ENCODE measurements at places on chromosomes 5 and 9.

DNA sequence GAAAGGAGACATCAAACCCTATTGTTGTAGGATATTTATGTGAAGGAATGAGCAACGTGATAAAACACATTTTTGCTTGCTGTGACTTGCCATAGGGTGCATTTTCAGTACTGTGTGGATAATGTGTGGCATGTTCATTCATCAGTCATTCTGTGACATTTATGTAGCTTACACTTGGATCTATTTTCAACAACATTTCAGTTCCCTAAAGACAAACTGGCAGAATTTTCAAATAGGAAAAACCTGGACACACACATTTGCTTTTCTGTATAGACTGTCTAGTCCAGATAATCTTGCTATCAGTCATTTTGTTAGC lies 127.7 kb downstream of the TMC1 start:
- DNase-seq, result no peak

- DNase-seq, result no peak
Observed at GRCh38 chr9:111005746-111006470, 32.4 kb downstream of the LPAR1 start.

GRCh38 chr9:112535811-112536210 lies 49.2 kb downstream of the KIAA1958 start:
- no peak for DNase-seq

- DNase-seq, result no peak
Observed at GRCh38 chr5:144249755-144250464, 79.2 kb downstream of the KCTD16 start.

- no peak for DNase-seq
Observed at GRCh38 chr5:53819482-53819881, 259.0 kb downstream of the NDUFS4 start.

DNA sequence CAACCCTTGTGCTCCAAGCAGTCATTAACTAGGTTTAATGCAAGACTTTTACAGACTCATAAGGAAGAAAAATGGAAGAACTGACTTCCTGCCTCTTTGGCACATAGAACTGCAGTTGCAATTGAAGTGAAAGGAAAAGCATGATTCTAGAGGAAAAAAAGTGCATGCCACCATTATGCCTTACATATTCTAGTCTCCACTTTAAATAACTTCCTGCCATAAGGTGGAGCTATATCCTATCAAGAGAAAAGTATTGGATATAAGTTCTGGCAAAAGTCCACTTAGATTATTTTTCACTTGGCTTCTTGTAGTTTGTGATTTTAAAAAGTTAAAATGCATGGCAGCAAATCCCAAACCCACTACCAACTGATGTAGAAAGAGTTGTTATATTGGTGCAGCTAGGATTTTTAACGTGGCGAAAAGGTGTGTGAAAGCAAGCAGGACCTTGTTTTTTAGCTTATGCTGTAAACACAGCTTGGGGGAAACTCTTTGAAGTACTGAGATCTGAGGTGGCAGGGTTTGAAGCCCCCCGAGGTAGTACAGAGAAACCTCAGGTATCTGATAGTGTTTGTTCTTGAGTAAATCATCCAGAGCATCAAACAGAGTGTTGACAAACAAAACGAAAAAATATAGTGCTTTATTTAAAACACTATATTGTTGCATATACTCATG lies 117.9 kb downstream of the ANXA1 start:
- DNase-seq, result peak; percentile 72

DNA sequence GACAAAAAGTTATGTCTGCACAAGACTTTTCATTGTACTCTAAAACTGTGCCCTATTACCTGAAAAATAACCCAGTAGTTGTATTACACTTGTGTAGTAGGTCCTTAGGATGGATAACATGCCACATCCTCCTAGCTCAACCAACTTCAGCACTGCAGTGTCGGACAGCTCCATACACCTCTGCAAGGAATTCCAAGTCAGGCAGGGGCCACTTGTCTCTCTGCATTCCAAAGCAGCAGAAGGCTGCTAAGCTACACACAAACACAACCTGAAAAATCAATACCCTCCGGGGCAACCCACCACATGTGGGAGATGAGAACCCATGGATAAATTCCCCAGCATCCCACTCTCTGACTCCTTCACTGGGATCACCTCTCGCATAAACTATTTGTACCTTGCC lies 50.2 kb downstream of the MED10 start:
- DNase-seq, result peak; percentile 40

DNA sequence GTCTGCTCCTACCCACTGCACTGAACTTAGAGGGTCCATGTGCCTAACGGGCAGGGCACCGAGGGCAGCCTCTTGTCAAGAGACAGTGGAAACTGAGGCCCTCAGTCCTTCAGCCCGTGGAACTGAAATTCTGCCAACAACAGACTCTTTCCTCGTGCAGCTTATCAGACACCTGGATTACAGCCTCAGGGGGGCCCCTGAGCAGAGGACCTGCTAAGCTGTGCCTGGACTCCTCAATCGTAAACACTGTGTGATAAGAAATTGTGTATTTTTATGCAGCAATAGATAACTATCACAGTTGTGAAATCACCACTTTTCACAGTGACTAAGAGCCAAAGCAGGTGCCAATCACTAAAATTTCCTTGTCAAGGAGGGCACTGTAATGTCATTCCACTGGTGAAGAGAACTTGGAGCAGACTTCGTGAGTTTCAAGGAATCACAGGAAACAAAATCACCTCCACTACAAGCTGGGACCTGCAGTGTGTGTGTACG lies 33.4 kb upstream of the CTSV start:
- DNase-seq, result no peak

GRCh38 chr5:8848997-8849594 lies 696.8 kb downstream of the SEMA5A start:
- DNase-seq, result no peak

DNA sequence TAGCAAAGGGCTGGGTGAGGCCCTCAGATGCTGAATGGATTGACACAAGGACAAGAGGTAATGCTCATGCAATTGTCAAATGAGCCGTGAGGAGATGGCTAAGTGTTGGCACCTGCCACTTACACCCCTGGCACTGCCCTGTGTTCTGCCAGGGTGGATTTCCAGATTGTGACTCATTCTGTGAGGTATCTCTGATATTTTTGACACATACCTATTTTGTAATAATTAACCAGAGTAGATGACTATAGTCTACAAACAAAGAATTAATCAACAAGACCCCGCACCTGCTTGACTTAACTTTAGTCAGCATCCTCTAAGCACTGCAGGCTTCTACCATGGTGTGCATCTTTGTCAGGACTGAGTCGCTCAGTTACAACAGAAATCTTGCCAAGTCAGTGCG lies 200.8 kb downstream of the DIRAS2 start:
- DNase-seq, result peak; percentile 89

- peak; percentile 39 for DNase-seq
Observed at GRCh38 chr5:173778784-173779304, 109.3 kb upstream of the CPEB4 start.

DNA sequence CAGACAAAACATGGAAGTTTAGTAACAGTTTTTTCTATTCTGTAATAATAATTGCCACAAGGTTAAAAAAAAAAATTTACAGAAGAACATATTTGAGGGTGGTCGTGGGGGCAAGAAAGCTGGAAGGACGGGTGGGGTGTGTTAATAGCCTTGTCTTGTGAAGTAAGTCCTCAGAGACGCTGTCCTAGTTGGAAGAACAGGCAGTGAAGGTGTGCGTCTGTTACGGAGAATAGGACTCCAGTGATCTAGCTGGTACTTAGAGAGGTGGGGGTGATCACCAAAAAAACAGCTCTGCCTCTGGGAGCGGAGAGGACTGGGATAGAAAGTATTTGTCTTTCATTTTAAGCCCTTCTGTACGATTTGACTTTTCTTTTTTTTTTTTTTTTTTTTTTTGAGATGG lies 17.7 kb downstream of the ABL1 start:
- DNase-seq, result no peak

- peak; percentile 53 for DNase-seq
Observed at GRCh38 chr5:172777881-172778814, 7.2 kb upstream of the DUSP1 start.

DNA sequence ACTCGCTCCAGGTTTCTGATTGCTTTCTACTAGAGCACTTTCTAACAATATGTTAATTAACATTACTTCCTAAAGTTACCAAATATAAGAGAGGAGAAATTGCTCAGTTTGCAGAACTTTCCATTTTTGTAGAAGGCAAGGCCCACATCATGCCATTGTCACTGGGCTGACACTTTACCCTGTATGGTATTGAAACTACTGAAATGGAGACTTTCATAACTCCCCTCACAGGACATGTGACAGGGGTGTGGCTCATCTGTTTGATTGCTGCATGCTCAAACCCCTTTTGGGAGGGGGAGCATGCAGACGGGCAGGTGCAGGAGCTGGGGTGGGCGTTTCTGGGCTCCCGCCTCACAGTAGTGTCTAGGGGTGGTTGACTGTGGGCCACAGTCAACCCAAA lies 206.3 kb upstream of the GHR start:
- no peak for DNase-seq

GRCh38 chr5:132054697-132055440 lies 5.6 kb upstream of the IL3 start:
- DNase-seq, result no peak

GRCh38 chr9:83956436-83957247 lies 23.4 kb downstream of the HNRNPK start:
- peak; percentile 82 for DNase-seq

DNA sequence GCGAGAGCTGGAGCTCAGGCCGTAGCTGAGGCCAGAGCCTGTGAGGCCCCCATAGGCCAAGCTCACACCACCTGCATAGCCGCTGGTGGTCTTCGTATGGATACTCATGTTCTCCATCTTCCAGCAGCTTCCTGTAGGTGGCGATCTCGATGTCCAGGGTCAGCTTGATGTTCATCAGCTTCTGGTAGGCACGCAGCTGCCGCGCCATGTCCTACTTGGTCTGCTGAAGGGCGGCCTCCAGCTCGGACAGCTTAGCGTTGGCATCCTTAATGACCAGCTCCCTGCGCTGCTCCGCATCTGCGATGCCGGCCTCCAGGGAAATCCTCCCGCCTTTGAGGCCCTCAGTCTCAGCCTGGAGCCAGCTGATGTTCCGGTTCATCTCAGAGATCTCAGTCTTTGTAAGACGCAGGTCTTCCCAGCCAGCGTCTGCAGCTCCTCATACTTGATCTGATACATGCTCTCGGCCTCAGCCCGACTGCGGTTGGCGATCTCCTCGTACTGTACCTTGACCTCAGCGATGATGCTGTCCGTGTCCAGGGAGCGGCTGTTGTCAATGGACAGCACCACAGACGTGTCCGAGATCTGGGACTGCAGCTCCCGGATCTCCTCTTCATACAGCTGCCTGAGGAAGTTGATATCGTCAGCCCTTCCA lies 172.1 kb downstream of the PPP2R2B start:
- peak; percentile 16 for DNase-seq

DNA sequence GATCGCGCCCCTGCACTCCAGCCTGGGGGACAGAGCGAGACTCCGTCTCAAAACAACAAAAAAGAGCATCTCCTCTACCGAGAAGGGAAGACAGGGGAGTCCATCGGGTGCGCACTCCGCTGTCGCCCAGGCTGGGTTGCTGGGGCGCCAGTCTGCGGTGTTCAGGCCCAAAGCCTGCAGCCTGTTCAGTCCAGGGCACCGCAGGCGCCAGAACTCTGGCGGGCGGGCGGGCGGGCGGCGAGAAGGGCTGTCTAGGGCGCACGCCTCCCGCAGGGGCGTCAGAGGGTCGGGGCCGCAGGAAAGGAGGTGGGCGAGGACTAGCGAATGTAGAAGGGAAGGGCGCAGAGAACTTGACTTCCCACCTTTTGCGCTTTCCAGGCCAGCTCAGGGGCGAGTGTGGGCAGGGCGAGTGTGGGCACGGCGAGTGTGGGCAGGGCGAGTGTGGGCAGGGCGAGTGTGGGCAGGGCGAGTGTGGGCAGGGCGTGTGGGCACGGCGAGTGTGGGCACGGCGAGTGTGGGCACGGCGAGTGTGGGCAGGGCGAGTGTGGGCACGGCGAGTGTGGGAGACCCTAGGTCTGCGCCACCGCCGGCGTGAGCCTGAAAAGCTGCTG lies 10.5 kb downstream of the PROP1 start:
- DNase-seq, result peak; percentile 35

DNA sequence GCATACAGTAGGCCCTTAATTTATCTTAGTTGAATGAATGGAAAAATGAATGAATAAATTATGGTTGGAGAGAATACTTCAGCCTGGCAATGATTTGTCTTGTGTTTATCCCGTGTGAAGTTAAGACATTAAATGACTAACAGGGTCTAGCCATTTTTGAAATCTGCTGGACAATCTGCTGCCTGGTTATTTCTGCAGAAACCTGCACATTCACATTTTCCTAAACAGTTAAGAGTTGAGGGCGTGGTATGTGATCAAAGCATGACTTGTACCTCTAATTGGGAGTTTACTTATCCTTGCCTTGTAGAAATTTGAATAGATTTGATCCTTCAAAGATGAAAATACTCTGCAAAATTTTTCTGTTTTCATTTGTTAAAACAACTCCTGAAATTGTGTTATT lies 34.6 kb upstream of the NDFIP1 start:
- DNase-seq, result no peak

DNA sequence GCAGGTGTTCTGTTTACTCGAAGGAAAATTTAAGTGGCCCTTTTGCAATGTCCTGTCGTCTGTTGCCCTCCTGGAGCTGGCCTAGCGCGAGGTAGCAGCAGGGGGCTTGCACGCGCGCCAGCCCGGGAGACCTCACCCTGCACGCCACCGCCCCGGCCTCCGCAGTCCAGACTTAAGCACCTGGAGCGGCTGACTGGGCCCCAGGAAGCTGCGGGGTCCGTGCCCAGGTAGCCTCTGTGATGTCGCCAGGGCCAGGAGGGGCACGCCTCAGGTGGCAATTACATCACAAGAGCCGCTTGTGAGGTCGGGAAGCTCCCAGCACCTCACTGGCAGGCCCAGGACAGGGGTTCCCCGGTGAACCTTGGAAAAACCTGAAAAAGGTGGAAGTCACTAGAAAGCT lies at the start of gene SAXO1:
Gene SAXO1 (minus strand): TSS at position 195 of the 400 bp plus-strand sequence. CDS start 301 bp downstream, outside the sequence.
- no peak for DNase-seq

GRCh38 chr9:122248448-122248865 lies 16.2 kb downstream of the RBM18 start:
- DNase-seq, result no peak

- no peak for DNase-seq
Observed at GRCh38 chr9:28688172-28688571, 1114.9 kb upstream of the C9orf72 start.

GRCh38 chr5:68134033-68134668 lies 81.4 kb upstream of the PIK3R1 start:
- no peak for DNase-seq

DNA sequence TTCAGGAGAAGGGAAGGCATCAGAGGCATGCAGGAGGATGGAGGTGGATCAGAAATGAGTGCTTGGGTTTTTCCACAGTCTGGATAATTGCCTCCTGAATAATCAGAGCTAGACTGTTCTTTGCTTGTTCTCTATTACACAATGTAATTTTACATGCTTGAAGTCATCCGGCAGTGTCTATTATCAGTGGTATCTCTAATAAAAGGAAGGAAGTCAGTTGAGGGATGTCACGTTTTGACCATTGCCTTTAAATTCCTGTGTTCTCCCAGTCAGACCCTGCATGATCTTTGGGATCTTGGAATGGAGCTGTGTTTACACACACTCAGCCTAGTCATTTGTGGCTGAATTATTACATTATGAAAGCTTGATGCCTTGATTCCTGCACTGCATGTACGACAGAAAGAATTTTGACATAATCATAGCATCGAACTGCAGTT lies 91.0 kb downstream of the PDE8B start:
- no peak for DNase-seq

Measured in DMS53 (cell line).